ENCODE measurements at places on chromosomes 3 and 15. TPM values are rescaled to one million over a fixed set of nuclear protein-coding genes. Genes with fewer than 3 reads are reported as not detected.

CHRD gene
- 0.07 TPM for total RNA-seq

CCK gene
- not detected for total RNA-seq

COLQ gene
- total RNA-seq = 0.93 TPM

TEX55 gene
- total RNA-seq = not detected

CGNL1 gene
- total RNA-seq = 2.5 TPM

DAZL gene
- not detected for total RNA-seq

ZNF80 gene
- not detected for total RNA-seq

ATP10A gene
- not detected for total RNA-seq

GCSAM gene
- not detected for total RNA-seq

KCNAB1 gene
- total RNA-seq = 0.53 TPM

AMOTL2 gene
- 127 TPM for total RNA-seq

GALNT15 gene
- 5.3 TPM for total RNA-seq

INSYN1 gene
- total RNA-seq = not detected

MNS1 gene
- total RNA-seq = 1.3 TPM

LTK gene
- total RNA-seq = 0.73 TPM

MYD88 gene
- 45.5 TPM for total RNA-seq

NTRK3 gene
- not detected for total RNA-seq

PLA2G4F gene
- total RNA-seq = not detected

SPTSSB gene
- total RNA-seq = not detected

ULK3 gene
- 36.1 TPM for total RNA-seq

SLC6A1 gene
- total RNA-seq = not detected

STIMATE gene
- 17.0 TPM for total RNA-seq

NR1D2 gene
- 16.9 TPM for total RNA-seq

APEH gene
- 74.4 TPM for total RNA-seq

GOLGA6L10 gene
- total RNA-seq = 0.05 TPM

CPNE4 gene
- not detected for total RNA-seq

SNTN gene
- total RNA-seq = not detected

C3orf33 gene
- 2.0 TPM for total RNA-seq

RHCG gene
- total RNA-seq = not detected

ERICH6 gene
- total RNA-seq = not detected

SYNPR gene
- not detected for total RNA-seq

ATP13A4 gene
- total RNA-seq = 0.07 TPM

TNIK gene
- 7.3 TPM for total RNA-seq

LRRK1 gene
- total RNA-seq = 9.0 TPM

CRABP1 gene
- total RNA-seq = not detected

C3orf20 gene
- total RNA-seq = not detected

MYLK gene
- 92.5 TPM for total RNA-seq

EXD1 gene
- not detected for total RNA-seq

RASL12 gene
- total RNA-seq = not detected

TTC21A gene
- 2.2 TPM for total RNA-seq

TMEM212 gene
- total RNA-seq = not detected

NR2C2 gene
- total RNA-seq = 23.1 TPM

PLCB2 gene
- 2.2 TPM for total RNA-seq

ADCY5 gene
- not detected for total RNA-seq

CHRNA5 gene
- 3.9 TPM for total RNA-seq

GUCA1C gene
- total RNA-seq = not detected

ALPK3 gene
- 30.7 TPM for total RNA-seq

FOXB1 gene
- not detected for total RNA-seq

TRPC1 gene
- 2.7 TPM for total RNA-seq

DPH3 gene
- 21.7 TPM for total RNA-seq

PLA1A gene
- total RNA-seq = 4.8 TPM

CHMP2B gene
- total RNA-seq = 27.2 TPM

TEX9 gene
- 1.5 TPM for total RNA-seq
